ENCODE measurements at places on chromosomes 6 and 20. TPM values are rescaled to one million over a fixed set of nuclear protein-coding genes. Genes with fewer than 3 reads are reported as not detected.

GRCh38 chr6:142946924-142947713 is 2.1 kb upstream of the HIVEP2 start:
- peak; percentile 93 for DNase-seq

GRCh38 chr6:136550045-136550329 is 235 bp downstream of the MAP7 start:
- DNase-seq: no peak

- DNase-seq: no peak
These were observed 397.5 kb downstream of the HDGFL1 start for GRCh38 chr6:22966691-22967422.

DNA sequence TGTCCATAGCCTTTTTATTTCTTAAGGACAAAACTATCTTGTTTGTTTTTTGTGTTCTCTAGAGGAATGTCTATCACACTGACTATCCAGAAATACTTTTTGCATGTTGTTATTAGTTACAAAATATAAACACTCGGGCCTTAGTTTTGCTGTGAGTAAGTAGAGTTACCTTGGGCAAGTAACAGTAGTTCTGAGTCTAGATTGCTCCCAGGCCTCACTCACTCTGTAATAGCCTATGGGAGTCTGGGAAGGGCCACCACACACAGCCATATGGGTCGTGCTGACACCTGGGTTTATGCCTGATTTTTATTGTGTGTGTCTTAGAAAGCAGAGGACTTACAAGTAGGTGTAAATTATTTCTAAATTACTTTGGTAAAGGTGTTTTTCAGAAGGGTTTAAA is 185.8 kb downstream of the TMEM242 start:
- DNase-seq: no peak

DNA sequence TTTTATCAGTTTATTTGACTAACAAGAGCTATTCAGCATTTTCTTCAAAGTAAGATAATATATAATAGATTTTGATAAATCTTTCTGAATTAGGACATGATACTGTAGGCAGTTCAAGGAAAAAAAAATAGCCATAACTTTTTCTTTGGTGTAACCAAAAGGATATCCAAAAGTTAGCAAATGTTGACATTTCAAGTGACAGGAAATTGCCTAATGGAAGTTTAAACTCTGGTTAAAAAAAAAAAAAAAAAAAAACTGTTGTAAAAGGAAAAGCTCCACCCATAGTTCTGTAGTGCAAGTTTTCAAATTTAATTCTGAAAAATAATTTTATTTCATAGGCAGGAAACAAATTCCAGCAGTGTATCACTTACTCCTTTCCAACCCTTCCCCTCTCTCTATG is 18.8 kb downstream of the HEBP2 start:
- DNase-seq: no peak

- no peak for DNase-seq
These were observed 239.9 kb upstream of the CEP162 start for GRCh38 chr6:84467296-84467695.

GRCh38 chr6:109799664-109800063 is 108.6 kb downstream of the FIG4 start:
- no peak for DNase-seq

GRCh38 chr20:8456765-8457164 is 324.7 kb downstream of the PLCB1 start:
- DNase-seq: no peak

DNA sequence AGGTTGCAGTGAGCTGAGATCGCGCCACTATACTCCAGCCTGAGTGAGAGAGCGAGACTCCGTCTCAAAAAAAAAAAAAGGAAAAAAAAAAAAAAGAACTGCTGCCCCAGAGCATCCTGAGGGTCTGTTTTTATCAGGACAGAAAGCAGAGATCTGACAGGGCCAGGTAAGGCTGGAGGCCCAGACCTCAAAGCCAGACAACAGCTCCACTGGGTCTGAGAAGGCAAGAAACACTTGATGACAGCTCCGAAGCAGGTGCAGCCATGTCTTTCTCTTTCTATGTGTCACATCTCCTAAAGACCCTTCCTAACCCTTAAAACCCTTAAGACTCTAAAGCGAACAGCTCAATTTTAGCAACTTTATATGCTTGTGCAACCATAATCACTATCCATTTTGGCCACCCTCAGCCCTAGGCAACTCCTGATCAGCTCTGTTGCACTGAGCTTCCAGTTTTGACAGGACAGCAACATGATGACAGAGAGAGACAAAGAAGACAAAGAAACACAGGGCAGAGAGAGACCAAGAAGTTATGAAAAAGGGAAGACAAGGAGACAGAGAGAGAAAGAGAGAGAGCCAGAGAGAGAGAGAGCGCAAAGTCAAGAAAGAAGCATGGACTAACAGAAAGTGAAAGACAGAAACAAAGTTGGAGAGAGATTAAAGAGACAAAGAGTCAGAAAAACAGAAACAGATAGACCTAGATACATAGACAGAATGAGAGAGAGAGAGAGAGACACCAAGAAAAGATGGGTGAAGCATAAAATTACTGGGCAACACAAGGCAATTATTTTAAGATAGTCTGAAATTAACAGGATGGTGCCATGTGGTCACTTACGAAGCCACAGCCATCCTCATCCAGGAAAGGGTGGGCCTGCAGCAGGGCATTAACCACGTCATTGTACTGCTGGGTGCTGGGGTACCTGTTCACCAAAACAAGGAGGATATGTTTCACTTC is 39.2 kb downstream of the SAMD3 start:
- DNase-seq: no peak

Gene SLC17A1
- total RNA-seq: not detected

Gene PRL
- total RNA-seq: not detected

DNA sequence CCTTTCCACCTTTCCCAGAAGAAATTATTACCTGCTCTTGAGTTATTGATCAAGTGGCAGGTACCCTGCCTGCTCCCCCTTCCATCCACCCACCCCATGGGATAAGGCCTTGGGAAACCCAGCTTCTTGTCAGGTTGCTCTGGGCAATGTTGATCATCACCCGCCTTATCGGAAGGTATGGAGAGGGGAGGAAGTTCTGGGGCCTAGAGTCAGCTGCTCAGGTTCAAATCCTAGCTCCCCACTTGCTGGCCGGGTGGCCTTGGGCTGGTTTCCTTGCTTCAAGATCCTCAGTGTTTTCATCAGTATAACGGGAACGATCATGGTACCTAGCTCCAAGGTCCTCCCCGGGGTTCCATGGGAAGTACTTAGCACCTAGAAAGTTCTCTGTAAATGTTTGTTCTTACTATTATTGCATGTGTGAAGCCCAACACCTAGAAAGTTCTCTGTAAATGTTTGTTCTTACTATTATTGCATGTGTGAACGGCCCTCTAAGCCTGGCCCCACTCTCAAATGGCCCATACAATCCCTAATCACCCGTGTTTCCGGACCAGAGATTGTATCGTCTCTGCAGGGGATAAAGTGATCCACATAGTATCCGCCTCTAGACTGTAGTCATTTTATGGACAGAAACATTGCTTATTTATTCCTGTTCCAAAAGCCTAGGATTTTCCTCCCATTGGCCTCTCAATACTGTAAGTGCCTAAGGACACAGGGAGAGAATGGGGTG is 1.1 kb upstream of the PREX1 start:
- no peak for DNase-seq

DNA sequence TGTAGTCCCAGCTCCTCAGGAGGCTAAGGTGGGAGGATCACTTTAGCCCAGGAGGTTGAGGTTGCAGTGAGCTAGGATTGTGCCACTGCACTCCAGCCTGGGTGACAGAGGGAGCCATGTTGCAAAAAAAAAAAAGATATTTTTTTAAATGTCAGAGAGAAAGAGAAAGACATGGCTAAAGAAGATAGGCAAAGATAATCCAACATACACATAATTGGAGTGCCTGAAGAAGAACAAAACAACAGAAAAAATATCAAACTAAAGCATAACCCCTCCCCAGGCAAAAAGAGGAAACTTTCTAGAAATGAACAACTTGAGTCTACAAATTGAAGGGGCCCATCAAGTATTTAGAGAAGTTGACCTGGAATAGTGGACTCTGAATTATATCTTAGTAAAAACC is 14.0 kb upstream of the GRM4 start:
- no peak for DNase-seq

Gene FAM162B
- 13.2 TPM for total RNA-seq

GRCh38 chr20:50341880-50342637 is 151.4 kb downstream of the CEBPB start:
- DNase-seq: no peak

DNA sequence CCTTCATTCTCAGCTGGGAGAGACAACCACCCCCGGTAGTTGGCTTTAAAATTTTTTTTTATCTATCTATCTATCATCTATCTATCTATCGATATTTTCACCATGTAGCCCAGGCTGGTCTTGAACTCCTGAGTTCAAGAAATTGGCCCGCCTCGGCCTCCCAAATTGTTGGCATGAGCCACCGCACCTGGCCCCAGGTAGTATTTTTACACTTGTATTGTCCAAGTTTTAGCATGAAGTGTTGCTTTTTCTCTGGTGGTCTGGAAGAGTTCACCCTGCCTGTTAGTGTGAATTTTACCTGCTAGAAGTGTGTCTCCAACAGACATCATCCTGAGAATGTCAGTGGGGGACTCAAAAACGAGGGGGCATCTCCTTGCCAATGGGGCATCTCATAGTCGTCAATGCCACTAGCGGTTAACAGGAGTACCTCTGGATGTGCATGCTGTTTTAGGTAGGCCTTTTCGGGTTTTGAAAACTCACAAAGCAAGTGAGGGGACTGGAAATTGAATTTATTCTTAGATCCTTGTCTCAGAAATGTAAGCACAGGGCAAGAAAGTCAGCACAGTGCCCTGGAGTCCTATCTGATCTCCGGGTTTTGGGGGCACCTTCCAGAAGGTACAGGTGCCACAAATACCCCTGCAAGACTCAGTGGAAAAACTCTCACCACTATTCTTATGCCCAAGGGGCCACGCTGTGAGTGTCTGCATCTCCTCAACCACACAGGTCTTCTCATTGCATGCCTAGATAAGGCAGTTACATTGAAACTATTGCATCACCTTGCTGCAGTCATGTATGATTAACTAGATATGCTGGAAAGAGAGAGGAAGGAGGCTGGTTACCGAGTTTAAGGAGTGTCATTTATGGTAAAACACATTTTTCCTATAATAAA is 37.1 kb downstream of the TNFAIP3 start:
- no peak for DNase-seq

Gene CYB5R4
- total RNA-seq: 24.4 TPM

- DNase-seq: no peak
These were observed 1.9 kb upstream of the ULBP1 start for GRCh38 chr6:149961728-149962425.

GRCh38 chr6:37285861-37286311 is 27.9 kb upstream of the TMEM217 start:
- no peak for DNase-seq

DNA sequence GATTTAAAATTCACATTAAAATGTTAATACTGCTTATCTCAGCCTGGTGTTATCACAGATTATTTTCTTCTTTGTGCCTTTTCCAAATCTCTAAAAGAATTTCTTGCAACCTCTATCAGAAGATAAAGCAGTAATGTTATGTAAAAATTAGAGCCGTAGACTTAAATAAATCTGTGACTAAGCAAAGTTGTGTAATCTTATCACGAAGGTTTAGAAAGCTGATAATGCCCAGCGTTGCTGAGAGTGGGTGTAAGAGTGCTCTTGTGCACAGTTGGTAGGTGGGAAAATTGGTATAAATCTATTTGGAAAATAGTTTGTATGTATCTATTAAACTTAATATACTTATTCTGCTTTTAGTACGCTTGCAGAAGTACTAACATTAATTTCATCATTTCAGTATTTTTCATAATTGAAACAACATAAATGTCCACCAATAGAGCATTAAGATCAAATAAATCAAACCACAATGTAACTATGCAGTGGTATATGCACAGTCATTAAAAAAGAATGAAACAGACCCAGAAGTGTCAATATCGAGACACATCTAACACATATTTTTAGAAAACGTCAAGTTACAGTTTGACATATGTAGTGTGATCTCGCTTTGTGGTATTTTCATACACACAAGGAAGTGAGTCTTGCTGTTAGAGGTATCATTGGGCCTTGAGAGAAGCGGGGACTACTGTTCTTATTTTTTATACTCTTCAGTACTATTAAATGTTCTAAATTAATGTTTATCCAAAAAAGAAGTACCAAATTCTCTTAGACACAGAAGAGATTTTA is 54.4 kb upstream of the PBOV1 start:
- DNase-seq: no peak

- peak; percentile 64 for DNase-seq
These were observed 172.9 kb downstream of the ADGRG6 start for GRCh38 chr6:142474531-142475289.

Gene TGM2
- total RNA-seq: 562 TPM

- no peak for DNase-seq
These were observed 300.0 kb downstream of the ZFAND3 start for GRCh38 chr6:38119516-38119915.

DNA sequence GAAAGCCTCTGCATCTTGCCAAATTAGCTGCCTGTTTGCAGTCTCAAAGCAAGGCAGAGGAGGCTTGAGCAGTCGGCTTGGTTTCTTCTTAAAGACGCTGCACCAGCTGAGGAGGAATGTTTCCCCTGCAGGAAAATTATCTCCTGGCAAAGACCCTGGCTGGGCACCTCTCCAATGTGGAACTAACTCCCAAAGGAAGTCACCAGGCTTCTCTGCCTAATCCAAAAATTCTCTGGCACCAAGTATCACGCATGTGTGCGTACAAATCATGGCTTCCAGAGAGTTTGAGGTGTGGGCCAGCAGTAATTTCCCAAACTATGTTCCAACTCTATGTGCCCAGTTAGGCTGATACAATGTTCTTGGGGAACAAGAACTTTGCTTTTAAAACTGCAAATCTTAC is 176.2 kb downstream of the KIF16B start:
- DNase-seq: no peak

- no peak for DNase-seq
These were observed 746.8 kb downstream of the HDGFL1 start for GRCh38 chr6:23316131-23316530.

GRCh38 chr6:144585217-144585814 is 300.2 kb downstream of the UTRN start:
- DNase-seq: no peak

GRCh38 chr6:63149730-63150129 is 61.5 kb upstream of the FKBP1C start:
- no peak for DNase-seq

GRCh38 chr20:49671433-49671832 is 42.2 kb downstream of the B4GALT5 start:
- DNase-seq: no peak

Gene TBXT
- not detected for total RNA-seq

Gene OPRM1
- total RNA-seq: not detected

All from upper lobe of right lung (tissue), 1 donor.